Small intestine (tissue), 16 donors: ENCODE measurements at places on chromosomes 1 and 21.

DNA sequence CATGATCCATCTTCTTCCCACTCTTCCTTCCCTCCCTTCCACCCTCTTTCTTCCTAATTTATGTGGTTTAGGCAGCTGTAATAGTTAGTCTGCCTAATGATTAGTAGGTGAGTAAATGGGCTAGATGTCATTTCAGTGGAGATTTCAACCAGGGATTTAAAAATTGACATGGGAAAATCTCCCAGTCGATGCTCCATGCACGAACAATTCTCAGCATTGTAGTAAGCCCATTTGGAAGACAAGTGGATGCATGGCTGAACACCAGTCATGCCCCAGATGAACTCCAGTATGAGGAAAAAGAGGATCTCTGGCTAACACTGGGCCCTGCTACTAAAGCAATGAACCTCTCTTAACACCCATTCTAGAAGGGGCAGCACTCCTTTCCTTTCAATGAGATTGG is 25.3 kb downstream of the CHI3L2 start:
- no peak for DNase-seq

- DNase-seq: no peak
Observed at GRCh38 chr1:55751776-55752175, 536.6 kb upstream of the USP24 start.

GRCh38 chr21:27725916-27726315 is 759.0 kb upstream of the ADAMTS5 start:
- DNase-seq: no peak

GRCh38 chr1:168408884-168409283 is 128.2 kb downstream of the TBX19 start:
- DNase-seq: peak; percentile 72

- no peak for DNase-seq
Observed at GRCh38 chr1:110650609-110651008, 24.1 kb downstream of the KCNA3 start.

DNA sequence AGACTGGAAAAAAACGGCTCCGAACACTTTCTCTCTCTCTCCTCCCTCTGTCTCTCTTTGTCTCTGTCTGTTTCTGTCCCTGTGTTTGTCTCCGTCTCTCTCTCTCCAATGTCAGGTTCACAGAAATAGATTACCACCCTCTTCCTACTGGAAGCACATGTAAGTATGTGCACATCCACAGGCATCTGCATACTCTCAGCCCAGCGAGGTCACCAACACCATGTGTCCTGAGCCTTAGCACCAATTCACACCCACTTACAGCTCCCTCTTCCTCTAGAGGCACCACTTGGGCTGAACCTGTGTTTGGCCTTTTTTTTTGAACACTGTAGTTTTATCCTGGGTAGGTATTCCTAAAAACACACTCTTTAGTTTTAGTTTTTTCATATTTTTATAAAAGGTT is 130.5 kb downstream of the ETS2 start:
- DNase-seq: no peak

- no peak for DNase-seq
Observed at GRCh38 chr1:60149251-60149650, 75.7 kb upstream of the C1orf87 start.

DNA sequence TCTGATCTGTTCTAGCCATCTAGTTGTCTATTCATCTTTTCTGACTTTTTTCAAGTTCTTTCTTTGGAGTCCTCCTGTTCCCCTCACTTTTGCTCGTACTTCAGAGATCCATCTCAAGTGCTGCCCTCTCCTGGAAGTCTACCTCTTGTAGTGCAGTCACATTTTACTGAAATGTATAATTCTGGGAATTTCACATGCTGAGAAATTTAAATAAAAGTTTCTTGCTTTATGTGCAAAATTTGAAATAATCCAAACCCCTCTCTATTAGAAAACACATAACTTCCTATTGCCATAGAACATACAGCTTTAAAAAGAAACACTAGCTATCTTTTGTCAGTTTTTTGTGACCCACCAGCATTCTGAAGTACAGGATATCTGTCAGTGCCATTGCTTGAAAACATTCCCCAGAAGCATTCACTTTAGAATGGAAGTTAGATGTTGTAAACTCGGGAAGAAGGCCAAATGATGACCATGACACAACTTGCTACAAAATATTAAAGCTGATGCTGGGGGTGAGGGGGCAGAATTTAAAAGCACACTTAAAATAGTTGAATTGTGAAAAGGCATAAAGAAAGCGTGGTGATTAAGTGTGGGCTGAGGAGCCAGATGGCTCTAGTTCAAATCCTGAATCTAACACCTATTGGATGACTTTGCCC is 22.0 kb downstream of the RLF start:
- peak; percentile 17 for DNase-seq

DNA sequence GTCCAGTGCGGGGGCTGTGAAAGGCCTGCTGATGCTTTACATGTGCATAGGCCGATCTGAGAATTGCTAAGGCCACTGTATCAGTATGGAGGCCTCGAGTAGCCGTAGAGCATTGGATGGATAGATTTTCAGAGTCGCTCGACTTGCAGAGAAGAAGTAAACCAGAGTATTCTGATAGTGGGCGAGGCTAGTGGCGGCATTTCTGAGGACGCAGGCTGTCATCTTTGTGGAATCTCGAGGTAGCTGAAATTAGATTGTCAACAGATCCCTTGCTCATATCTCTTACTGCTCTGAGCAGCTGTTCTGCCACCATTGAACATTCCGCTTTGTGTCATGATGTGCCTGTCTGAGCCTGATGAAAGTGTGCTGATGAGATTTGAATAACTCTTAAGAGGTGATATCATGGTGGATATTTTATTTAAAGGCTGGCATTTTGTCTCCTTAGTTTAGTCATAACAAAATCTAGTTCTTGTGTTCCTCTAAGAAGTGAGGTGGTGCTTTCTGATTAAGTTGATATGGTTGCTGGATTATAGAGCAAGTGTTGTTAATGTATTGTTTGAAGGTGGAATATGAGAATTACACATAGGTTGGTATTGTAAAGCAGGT is 1.5 kb downstream of the KIF1B start:
- no peak for DNase-seq

DNA sequence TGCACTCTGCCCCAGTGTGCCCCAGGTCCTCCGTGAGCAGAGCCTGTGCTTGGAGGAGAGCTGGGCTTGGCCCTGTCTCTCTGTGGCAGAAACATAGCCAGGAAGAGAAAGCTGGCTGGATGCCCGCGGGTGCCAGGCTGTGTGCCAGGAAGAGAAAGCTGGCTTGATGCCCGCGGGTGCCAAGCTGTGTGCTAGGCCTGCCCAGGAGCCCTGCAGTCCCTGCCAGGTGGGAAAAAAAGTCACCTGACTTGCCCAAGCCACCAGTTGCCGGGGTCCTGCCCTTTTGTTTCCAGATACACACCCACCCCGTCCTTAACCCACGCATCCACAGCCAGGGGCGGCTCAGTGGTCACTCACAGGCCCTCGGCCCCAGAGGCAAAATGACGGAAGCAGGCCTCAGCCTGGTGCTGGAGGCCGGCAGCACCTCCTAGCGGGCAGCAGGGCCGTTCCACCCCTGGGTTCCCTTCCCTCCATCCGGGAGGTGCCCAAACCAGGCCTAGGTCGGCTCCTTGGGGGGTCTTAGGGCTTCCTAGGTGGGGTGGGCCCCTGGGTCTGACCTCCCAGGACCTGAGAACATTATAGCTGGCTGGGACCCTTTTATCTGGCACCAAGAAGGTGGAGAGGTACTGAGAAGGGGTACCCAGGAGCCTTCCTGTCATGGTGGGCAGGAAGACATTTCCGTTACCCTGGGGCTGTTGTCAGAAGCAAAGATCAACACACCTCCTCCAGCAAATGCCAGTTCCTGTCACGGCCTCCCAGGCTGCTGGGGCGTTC is 9.1 kb downstream of the ITGB2 start:
- peak; percentile 94 for DNase-seq

DNA sequence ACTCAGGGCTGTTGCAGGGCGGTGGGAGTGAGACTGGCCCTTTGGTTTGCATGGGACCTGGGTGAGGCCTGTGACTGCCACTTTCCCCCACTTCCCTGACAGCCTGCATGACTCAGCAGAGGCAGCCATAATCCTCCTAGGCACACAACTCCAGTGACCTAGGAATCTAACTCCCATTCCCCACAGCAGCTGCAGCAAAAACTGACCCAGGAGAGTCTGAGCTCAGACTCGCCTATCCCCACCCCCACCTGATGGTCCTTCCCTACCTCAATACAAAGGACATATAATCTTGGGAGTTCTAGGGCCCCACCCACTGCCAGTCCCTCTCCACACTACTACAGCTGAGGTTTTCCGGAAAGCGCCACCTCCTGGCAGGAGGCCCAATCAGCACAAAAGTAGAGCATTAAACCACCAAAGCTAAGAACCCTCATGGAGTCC is 26.7 kb downstream of the NDC1 start:
- no peak for DNase-seq

GRCh38 chr1:72296501-72296900 is 14.2 kb upstream of the NEGR1 start:
- no peak for DNase-seq

DNA sequence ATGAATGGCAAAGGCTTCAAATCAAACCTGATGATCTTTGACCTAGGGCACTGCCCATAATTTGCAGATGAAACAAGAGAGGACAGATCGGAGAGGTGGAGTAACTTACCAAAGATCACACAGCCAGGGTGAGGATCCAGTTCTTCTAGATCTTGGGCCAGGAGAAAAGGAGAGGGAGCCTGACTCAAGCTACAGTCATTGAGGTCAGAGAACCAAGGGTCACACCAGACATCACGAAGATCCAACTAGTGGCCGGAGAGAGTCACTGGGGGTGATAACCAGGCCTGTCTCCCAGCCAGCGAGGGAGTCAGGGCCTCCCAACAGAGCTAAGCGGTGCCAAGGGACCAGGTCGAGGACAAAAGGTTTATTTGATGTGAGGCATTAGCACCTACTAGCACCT is 115.0 kb downstream of the RIPK4 start:
- DNase-seq: peak; percentile 50

DNA sequence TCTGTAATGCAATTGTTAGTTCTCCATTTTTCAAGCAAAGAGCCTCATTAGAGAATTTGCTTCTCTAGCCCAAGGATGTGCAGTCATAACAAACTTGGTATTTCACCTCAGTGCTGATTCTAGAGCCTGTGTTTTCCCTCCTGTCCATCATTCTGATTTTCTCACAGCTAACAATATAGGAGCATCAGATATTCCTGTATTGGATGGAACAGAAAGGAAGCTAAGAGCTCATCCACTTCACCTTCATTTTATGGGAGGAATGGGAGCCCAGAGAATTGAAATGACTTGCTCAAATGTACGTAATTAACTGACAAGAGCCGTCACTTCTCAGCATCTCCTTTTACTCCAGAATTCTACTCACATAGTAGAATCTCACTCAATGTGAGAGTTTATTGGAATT is 96.6 kb downstream of the EDEM3 start:
- no peak for DNase-seq

DNA sequence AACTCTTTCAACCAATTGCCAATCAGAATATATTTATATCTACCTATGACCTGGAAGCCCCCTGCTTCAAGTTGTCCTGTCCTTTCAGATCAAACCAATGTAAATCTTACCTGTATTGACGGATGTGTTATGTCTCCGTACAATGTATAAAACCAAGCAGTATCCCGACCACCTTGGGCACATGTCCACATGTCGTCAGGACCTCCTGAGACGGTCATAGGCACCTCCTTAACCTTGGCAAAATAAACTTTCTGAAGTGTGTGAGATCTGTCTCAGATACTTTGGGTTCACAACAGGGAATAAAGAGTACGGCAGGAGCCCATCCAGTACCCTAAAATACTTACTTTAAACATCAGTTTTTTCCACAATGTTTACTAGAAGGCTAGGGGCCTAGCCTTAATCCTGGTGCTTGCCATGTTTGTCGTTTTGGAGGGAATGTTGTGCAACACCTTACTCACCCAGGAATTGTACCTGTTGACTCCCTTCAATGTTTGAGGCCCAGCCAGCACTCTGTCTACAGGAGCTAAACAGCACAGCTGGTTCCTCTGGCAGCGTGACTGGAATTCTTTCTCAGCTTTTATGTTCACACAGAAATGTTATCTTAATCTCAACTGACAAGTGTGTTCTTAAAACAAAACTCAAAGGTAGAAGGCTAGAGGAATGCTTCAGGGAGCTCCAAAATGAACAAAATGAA is 90.8 kb upstream of the USP25 start:
- peak; percentile 23 for DNase-seq

DNA sequence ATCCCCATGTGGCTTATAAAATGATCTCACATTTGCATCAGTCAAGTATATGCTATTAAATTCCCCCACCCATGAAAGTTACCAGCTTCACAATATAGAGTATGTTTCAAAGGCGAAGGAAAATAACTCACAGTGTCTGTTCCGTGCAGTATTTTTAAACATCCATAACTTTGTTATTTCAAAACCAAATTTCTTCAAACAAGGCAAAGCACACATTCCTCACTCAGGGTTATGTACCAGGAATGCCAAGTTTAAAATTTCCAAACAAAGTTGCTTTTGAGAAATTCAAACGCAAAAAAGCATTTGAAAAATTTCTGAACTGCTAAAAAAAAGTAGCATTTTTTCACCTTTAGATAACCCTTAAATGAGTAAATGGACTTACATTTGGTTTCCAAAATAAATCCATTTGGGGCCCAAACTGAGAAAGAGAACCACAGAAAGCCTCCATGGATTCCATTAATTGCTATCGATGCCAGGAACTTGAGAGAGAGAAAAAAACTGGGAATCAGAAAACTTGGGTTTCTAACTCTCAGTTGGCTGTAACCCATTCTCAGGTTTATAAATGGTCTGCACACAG is 149.5 kb downstream of the SLC30A10 start:
- no peak for DNase-seq

GRCh38 chr1:29200906-29201594 is 19.4 kb upstream of the SRSF4 start:
- no peak for DNase-seq

DNA sequence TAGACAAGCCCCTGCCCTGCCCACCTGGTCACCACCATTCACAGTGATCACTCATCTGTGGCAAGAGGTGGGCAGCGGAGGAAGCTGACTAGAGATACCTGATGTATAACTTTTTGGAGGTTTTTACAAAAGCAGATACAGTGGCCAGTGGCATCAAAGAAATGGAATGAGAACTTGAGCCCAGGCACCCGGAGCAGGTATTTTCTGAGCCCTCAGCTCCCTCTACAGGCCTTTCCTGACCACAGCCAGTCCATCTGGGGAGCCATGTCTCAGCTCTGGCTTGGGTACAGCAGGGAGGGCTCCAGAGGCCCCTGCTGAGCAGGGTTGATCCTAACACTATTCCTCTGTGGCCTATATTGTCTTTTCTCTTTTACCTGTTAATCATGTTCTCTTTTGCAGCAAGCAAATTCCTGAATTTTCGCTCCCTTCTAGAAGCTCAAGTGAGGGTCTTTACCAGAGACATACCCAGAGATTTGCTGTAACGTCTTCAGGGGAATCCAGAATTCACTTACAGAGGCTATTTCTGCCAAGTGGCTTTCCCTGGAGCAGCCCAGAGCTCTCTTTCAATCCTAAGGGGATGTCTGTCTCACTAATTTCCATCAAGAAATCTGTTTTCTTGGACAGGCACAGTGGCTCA is 27.3 kb downstream of the GPR157 start:
- DNase-seq: peak; percentile 68
